ENCODE measurements at places on chromosomes 4 and X.

DNA sequence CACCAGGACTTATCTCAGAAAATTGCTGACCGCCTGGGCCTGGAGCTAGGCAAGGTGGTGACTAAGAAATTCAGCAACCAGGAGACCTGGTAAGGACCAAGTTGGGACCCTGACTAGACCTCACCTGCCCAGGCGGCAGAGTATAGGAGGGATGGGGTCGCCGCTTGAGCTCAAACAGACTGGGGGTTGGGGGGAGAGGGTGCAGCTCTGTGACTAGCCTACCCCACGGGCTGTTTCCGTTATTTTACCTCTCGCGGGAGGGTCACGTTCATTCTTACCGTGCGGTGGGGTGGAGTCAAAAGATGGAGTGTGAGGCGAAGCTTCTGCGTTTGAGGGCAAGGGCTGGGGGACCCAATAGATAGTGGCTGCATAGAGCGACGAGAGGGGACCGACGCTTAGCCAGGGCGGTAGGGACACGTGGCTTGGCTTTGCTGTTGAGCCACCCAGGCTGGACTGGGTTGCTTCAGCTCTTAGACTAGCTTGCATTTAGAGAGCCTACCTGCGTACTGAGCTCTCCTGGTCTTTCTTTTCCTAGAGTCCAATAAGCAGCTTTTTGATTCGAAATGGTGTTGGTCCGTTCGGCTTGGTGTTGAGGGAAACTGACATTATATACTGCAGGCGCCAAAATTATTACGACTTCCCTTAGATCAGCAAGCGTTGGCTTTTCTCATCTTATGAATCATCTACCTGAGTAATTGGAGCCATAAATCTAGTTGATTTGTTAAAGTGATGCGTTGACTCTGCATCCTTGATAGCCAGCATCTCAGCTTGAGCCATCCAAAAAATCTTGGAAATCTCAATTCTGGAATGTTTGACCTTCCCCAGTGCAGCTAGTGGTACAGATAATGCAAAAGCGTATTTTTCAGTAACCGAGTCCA is 591 bp downstream of the PRPS1 start:
- peak; percentile 41 for DNase-seq

GRCh38 chr4:165627548-165627947 is 245.5 kb upstream of the TLL1 start:
- DNase-seq = no peak

DNA sequence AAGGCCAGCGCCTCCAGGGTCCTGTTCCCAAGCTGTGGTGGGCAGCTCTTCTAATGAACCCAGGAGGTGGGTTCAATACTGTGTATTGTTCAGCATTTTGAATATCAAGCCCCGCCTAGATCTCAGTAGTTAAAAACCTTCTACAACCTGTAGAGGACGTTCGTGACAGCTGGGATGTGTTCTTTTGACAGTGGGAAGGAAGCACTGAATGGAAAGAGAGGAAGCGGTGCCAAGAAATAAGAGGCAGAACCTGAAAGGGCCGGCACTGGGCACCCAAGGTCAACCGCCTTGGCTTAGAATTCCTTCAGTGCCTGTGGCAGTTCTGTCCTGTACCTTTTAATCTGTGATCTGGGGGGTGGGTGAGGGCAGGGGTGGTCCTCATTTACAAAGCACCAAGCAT is 73.1 kb downstream of the CC2D2A start:
- no peak for DNase-seq

DNA sequence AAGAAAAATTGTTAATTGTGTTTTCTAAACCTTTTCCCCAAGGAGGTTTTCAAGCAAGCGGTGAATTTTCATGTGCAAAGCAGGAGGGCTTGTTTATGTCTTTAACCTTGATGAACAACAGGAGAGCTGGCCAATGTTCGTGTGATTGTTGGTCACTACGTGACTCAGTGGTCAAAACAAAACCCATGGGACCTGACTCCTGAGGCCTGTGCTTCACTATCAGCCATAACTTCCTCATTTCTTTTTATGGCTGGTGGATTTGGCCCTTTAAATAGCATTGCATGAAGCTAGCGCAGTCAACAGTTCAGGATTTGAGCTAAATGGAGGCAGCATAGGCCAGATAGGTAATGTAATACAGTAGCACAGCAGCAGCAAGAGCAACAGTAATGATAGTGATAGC is 80.5 kb downstream of the MID1IP1 start:
- DNase-seq = no peak

DNA sequence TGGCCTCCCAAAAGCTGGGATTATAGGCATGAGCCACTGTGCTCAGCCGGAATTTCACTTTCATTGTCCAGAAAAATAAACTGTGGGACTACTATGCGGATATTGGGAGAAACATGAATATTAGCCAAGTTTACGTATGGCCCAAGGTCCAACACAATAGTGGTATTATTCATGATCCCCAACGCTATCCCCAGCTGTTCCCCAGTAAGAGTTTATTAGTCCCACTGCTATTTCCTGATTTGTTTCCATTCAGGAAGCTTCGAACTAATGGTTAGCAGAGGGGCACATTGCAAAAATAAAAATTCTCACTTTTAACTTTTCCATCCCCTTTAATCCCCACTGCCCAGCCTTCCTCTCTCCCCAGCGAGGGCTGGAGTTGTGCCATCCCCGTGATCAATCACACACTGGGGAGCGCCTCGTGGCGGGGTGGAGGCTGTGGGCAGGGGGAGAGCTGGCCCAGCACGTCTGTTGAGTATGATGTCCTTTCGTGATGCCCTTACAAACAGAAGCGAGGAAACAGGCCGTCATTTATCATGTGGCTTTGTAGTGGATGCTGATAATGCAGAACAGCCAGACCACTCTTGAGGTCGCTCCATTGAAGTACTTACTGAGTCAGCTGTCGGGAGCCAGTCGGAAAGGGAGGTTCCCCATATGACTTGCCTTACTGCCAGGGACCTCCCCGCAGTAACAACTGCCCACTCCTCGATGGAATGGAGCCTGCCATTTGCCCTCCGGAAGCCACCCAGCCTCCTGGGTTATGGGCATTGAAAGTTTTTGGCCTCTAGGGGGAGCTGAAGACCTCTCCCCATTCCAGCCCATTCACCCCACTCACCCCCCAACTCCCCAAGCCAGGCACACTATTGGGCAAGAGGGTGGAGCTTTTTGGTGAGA is 117.0 kb downstream of the KDR start:
- DNase-seq = no peak

DNA sequence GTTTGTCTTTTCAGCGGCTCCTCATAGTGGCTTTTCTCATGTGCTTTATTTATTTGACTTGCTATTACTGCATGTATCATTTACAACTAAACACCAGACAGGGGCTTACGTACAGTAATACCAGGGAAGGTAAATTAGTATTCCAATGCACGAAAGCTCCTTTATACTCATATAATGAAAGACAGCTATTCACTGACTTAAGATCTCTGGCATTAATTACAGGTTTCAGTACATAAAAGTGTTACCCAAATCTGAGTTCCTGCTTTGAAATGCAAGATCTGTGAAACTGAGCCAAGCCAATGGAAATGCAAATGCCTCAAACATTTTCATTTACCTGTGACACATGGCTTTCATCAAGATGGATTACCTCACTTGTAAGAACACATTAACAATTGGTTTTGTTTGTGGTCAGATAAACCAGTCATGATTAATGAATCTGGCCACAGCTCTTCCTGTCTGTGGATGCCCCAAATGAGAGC is 107.2 kb downstream of the ANAPC4 start:
- no peak for DNase-seq

DNA sequence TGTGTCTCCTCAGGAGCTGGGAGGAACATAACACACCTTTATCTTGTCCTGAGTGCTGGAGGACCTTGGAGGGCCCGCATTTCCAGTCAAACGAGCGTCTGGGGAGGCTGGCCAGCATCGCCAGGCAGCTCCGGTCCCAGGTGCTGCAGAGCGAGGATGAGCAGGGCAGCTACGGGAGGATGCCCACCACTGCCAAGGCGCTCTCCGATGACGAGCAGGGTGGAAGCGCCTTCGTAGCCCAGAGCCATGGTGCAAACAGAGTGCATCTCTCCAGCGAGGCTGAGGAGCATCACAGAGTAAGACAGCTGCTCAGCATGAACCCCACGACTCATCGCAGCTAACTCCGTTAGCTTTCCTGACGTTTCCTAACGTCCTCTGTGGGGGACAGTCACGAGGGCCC is 430 bp downstream of the TRIML1 start:
- no peak for DNase-seq

DNA sequence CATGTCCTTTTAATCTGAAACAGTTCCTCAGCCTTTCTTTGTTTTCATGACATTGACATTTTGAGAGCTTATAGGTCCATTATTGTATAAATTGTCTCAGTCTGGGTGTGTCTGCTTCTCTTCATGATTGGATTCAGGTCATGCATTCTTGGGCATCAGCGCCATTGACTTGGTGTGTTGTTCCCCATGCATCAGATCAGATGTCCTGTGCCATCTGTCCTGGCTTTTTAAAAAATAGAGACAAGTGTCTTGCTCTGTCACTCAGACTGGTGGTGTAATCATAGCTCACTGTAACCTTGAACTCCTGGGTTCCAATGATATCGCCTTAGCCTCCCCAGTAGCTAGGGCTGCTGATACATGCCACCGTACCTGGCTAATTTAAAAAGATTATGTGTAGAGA is 55.7 kb downstream of the TBC1D14 start:
- no peak for DNase-seq

DNA sequence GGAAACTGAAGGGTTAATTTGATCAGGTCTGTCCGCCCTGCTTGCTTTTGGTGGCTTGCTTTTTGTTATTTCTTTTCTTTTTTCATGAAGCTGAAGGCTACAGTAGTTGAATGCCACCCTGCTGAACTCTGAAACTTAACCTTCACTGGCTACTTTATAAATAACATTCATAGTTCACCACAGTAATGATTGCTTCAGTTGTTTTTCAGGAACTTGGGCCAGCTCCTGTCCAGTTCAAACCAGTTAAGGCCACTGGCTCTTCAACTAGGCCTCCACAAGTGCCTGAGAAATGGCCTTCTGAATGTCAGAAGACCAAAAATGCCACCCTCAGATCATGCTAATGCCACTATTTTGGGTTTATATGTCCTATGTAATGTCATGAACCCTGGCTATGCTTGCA is 7.7 kb upstream of the ASB9 start:
- no peak for DNase-seq

DNA sequence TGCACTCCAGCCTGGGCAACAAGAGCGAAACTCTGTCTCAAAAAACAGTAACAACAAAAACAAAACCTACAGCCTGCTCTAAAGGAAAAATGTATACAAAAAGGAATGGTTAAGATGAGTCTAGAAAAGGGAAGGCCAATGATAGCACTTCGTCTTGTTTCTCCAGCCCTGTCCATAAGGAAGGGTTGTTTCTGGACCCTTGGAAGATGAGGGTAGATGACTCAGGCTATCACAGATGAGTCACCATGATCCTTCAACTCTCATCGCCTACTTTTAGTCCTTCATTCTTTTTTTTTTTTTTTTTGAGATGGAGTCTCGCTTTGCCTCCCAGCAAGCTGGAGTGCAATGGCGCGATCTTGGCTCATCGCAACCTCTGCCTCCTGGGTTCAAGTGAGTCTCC is 8.8 kb downstream of the PLA2G12A start:
- DNase-seq = no peak

GRCh38 chr4:101785486-101785885 is 5.0 kb upstream of the BANK1 start:
- DNase-seq = no peak

DNA sequence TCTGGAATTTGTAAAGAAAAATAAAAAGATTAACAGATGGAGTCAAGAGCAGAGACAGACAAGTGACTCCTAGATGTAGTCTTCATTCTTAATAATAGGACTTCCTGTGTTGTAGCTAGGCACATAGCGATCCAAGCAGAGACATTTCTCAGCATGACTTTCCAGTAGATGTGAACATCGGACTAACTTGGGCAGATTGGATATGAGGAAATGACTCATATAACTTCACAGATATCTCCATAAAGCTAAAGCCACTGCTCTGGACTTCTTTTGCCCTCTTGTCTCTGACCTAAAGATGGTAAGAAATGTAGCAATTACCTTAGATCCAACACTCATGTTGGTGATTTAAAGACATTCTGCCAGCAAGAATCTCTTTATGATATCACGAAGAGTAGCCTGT is 131.7 kb downstream of the EPHA5 start:
- DNase-seq = no peak

GRCh38 chr4:26322346-26322745 is 1.5 kb downstream of the RBPJ start:
- DNase-seq = no peak

GRCh38 chr4:100288161-100288560 is 97.9 kb upstream of the DDIT4L start:
- no peak for DNase-seq
